ENCODE measurements at places on chromosomes 5 and 9. TPM values are rescaled to one million over a fixed set of nuclear protein-coding genes. Genes with fewer than 3 reads are reported as not detected.
A peak's percentile ranks its signal among the peaks of the same experiment; 100 is the strongest.

- no peak for DNase-seq
Measured at GRCh38 chr9:69936427-69936826, 107.2 kb upstream of the MAMDC2 start.

SGCD gene
- total RNA-seq: 0.31 TPM

FBP1 gene
- 181 TPM for total RNA-seq

GRCh38 chr5:1950708-1951103 lies 68.0 kb upstream of the IRX4 start:
- DNase-seq: peak; percentile 26

DDX4 gene
- total RNA-seq: not detected

All from right lobe of liver (tissue), 6 donors.